ENCODE measurements at places on chromosomes 11 and 22.

DNA sequence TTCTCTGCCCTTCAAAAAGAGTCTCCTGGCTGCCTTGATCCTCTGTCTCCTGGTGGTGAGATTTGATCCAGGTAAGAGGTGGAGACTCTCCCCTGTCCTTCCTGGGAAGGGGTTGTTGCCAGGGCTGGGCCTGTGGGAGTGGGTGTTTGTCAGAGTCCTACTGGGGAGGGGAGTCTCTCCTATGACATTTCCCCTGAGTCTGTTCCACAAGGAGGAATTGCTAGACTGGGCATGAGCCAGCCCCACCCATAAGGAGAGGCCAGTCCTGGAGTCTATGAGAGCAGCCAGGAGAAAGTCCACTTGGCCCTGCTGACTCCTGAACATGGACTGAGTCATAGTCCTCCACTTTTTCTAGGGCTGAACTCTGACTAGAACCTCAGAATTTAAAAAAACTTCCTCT is 7.4 kb downstream of the PEX26 start:
- peak; percentile 40 for DNase-seq

- DNase-seq = peak; percentile 51
Measured at GRCh38 chr11:6604081-6604626, 580 bp downstream of the ILK start.

DNA sequence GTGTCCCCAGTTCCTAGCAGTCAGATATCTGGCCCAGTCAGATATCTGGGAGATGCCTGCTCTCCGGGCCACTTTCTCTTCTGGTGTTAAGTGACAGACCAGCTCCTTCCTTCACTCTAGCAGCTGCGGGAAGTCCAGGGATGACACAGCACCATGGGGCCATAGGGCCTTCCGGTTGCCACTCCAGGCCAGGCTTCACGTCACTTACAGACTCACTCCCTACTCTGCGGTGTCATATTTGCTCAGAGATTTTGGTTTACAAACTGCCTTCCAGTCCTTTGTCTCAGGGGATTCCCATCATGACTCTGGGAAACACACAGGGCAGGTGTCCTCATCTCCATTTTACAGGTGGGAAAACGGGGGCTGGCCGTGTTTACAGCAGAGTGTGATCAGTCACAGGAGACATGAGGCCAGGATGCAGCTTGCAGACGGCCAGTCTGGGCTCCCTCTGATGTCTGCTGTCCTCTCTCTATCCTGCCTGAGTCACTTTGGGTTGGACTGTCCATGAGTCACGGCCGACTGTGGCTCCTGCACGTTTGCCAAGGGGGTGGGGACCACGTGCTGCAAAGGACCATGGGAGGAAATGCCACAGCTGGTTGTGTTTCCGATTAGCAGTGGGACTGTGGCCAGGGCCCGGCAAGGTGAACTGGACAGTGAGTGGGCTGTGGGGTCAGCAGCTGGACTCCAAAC is 8.2 kb upstream of the TBC1D22A start:
- peak; percentile 97 for DNase-seq

DNA sequence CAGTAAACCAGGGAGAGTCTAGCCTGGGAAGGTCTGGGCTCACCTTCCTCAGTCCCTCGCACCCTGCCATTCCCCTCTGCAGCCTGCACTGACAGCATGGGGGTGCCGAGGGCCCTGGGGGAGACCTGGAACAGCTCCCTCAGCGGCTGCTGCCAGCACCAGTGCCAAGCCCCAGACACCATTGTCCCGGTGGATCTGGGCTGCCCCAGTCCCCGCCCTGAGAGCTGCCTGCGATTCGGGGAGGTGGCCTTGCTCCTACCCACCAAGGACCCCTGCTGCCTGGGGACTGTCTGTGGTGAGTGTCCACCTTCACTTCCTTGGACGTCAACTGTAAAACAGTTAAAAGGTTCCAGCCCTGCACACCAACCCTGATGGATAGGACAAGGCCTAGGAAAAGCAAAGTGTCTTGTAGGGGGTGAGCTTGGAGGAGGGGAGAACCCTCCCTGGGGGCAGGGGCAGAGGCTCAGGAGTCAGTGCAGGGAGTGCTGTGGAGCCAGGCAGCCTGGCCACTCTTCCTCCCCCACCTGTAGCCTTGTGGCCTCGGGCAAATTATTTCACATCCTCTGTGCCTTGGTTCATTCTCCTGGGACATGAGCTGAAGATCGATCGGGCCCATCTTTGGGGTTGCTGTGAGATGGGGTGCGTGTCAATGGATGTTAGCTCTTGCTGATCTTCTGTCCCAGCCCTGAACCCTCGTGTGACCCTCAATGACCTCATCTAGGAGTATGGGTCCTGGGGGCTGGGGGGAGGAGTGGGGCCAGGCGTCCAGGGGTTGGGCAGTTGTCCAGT is 85.2 kb upstream of the MYOD1 start:
- DNase-seq = no peak

DNA sequence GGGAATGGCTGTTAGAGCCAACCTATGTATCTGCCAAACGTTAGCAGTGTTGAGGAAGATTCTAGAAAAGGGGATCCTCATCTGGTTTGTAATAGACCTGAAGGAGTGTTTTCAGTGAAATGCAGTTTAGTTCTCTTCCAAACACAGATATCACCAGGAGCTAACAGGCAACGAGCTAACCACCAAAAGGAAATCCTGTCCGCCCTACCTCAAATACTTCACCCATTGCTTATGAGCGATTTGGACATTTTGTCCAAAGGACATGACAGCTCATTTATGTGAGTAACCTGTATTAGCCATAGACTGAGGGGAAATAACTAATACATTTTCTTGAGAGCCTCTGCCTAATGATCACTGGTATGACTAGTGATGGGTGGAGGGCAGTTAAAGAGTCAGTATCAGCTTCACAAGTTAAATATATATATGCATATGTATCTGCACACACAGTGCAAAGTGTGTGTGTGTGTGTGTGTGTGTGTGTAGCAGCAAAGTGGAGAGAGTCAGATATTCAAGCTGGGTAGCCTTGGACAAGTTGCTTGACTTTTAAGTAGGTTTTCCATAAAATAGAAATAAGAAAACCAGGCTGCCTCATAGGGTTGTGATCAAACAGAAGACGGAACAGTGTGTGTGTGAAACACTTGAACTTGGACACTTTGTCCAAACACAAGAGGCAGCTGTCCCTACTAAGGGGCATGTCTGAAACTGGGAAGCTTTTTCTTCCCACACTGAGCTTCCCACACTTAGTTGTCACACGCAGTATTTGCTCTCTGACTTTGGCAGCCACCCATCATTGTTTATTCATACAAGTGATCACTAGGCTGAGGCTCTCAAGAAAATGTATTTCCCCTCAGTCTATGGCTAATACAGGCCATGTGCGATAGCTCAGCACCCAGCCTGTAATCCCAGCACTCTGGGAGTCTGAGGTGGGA is 940 bp upstream of the C11orf91 start:
- DNase-seq = peak; percentile 77
